Umbilical cord (tissue), 2 donors: ENCODE measurements at places on chromosomes 13 and 19. TPM values are rescaled to one million over a fixed set of nuclear protein-coding genes. Genes with fewer than 3 reads are reported as not detected.

DNA sequence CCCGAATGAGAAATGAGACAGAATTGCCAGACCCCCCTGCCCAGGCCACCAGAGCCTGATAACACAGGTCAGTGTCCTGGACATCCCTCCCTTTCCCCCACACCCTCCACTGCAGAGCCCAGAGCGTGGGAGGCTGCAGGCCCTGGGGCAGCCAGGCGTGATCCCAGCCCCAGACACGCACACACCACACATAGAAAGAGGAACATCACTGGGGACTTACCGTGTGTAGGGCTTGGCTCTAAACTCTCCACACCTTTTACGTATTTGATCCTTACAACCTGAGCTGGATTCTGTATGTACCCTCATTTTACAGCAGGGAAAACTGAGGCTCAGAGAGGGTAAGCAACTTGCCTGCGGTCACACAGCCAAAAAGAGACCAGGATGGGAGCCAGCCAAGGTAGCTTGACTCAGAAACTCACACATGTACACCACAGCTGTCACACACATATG, 334 bp upstream of the ANGPTL6 start:
- DNase-seq = no peak

- no peak for DNase-seq
Measured at GRCh38 chr13:51782026-51782710, 21.8 kb downstream of the DHRS12 start.

SLC7A10 gene
- total RNA-seq = not detected

GRCh38 chr13:38542601-38543000, 144.3 kb upstream of the FREM2 start:
- no peak for DNase-seq

ZNF563 gene
- 8.2 TPM for total RNA-seq

GRCh38 chr19:48741129-48741999, 954 bp upstream of the RASIP1 start:
- no peak for DNase-seq

- no peak for DNase-seq
Measured at GRCh38 chr13:24662195-24663088, 17.8 kb upstream of the ATP12A start.

- DNase-seq = peak; percentile 94
Measured at GRCh38 chr19:48110350-48110966, at the start of gene PLA2G4C. PLA2G4C (minus strand) TSS chr19:48110817; CDS start chr19:48106529, 4,288 bp downstream.

DNA sequence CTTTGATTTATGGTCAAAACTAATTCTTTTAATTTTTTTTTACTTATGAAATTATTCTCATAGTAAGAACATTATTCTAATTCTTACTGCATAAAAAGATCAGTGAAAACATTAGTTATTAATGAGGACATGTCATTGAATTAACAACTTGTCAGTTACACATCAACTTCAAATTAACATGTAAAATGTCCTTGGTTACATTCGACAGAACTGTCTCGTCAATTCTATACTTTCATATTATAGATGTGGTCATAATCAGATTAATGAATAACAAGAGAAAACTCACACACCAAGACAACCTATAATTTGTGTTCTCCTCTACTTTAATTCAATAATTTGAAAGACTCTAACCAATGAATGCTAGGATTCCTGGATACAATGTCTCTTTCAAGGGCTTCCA, 66.7 kb downstream of the KATNAL1 start:
- no peak for DNase-seq

GRCh38 chr13:113939129-113939943, 34.5 kb downstream of the C13orf46 start:
- DNase-seq = no peak

DNA sequence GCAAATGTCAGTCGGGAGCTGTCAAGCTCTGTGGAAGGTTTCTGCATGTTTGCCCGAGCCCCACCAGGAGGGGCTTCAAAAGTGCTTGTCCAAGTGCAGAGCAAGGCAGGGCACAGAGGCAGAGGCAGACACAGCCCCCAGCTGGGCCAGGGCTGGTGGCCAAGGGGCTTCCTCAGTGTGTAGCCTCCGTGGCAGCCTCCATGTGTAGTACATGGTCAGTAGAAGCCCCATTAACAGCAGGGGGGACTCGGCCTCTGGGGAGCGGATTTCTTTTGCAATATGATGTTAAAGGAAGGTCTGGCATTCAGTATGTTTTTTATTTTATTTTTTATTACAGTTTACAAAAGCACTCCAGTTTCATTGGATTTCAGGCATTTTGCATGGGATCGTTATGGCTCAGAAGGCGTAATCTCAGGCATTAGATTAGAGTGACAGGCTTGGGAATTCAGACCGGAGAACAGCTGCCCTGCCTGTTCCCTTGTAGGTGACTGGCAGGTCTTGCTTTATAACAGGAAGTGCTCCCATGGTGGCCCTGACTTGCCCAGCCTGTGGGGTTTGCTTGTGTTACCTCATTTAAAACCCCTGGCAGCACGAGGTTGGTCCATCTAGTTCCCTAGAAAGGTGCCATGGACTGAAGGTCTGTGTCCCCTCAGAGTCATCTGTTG, 129.2 kb downstream of the KDM4B start:
- no peak for DNase-seq

DNA sequence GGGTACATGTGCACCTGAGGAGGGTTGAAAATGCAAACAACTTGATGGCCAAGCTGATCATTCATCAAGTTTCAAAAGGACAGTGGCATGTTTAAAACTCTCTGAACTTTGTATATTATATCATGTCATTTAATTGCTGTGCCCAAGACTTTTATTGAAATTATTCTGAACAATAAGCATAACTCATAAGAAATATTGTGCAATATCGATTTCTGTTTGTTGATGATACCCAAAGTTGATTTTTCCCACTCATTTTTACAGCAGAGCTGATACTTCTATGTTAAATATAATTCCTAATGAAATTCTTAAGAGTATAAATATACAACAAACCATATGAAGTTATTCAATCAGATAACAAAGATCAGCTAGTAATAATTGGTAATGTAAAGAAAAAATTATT, 49.1 kb downstream of the PCDH17 start:
- DNase-seq = no peak

DNA sequence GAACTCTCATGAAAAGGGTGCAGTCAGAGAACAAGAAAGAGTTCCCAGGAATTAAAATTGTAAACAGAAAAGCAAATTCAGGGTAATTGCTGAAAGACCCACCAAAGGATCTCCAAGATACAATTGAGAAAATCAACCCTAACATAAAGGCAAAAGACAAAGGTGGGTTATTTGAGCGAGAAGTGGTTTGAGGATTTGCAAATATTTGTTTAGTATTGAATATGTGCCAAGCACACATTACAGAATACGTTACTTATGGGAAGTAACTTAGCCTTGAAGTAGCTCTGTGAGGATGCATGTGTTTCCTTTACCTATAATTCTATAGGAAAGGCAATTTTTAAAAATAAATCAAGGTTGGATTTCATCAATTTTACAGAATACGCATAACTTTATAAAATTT, 10.0 kb upstream of the CEACAM21 start:
- no peak for DNase-seq

DNA sequence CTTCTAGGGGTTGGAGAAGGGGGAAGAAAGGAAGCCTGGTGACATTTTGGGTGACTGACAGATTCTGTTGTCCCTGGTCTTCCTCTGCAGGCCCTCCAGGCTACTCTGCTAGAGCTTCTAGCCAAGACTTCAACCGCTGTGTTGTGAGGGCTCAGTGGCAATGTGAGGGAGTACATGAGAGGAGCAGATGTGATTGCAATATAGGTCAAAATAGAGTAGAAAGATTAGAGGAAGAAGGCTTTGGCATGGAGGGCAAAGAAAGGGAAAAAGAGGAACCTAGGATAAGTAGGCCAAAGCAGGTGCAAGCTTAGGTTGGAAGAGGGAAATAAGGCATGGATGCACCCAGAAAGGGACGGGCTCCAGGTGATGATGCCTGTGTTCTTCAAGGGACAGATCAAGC, 216.9 kb downstream of the RGCC start:
- DNase-seq = no peak

BLVRB gene
- 92.9 TPM for total RNA-seq

DNA sequence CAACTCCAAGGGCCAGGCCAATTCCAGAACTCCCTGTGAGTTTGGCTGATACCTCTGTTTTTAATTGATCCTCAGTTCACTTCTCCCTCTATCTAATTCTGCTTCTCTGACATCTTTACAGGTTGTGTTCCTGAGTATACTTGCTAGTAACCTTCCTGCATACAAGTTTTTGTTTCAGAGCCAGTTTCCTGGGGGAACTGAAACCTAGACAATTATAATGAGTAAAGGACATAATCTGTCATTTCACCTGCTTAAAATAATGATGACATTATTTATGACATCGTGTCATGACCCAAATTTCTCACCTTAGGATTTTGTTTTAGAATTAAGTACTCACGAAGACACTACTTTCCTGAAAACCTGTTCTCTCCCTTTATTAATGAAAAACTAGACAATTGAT, 12.5 kb upstream of the MYCBP2 start:
- no peak for DNase-seq

GRCh38 chr13:112846411-112847115, 122.5 kb upstream of the MCF2L start:
- DNase-seq = no peak

GRCh38 chr13:31351376-31351775, 151.6 kb downstream of the B3GLCT start:
- no peak for DNase-seq

C19orf73 gene
- total RNA-seq = not detected

N4BP2L2 gene
- 117 TPM for total RNA-seq

DNA sequence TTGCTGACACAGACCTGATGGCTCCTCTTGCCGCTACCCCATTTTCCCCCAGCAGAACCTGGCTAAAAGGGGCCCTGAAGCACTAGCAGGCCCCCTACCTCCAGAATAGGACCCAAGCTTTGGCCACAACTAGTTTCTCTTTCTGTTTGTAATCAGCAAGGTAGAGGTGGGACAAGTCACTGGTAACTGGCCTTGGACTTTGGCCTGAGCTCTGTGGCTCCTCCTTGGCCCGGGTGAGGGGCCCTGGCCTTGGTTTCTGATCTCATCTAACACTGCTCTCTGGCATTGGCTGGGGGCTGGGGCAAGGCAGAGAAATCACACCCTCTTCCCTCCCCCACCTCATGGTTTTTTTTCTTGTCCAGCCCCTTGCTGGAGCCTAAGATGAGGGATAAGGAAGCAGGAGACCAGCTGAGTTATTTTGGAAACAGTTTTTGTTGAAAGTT, 2.1 kb downstream of the CALM3 start:
- DNase-seq = peak; percentile 41

DNA sequence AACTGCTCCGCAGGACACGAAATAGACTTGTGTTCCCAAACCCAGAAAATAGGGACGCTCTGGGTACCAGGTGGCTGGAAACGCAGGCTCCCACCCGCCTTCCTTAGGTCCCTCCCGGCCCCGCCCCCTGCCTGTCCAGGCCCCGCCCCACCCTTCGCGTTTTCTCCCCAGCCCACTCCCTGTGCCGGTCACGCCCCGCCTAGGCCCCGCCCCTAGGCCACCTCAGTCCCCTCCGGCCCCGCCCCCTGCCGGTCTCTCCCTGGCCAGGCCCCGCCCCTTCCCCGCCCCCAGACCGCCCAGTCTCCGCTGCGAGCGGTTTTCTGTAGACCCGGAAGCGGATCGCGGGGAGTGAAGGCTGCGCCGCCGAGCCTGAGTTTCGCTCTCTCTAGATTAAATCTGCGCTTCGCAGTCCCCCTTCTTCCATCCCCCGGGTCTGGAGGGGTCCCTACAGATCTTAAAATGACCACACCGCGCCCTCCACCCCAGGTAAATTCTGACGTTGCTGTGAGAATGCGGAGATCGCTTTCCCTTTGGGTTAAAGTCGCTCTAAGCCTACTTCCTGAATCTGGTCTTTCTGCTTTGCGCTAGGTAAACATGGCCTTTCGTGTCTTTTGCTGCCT, 3.7 kb upstream of the ZNF665 start:
- DNase-seq = peak; percentile 95

DNA sequence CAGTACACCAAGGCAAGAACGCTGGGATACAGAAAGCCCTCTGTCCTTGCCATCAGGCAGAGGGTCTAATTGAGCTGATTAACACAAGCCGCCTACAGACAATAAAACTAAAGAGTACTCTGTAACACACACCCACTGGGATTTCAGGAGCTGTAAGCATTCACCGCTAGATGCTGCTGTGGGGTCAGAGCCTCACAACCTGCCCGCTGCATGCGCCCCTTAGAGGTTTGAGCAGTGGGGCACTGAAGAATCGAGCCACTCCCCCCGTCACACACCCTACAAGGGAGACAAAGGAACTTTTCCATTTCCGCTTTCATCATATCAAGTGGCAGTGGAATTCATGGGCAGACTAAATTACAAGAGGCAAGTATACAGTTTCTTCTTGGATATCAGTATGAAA, 1080.6 kb downstream of the PCDH17 start:
- no peak for DNase-seq

DNA sequence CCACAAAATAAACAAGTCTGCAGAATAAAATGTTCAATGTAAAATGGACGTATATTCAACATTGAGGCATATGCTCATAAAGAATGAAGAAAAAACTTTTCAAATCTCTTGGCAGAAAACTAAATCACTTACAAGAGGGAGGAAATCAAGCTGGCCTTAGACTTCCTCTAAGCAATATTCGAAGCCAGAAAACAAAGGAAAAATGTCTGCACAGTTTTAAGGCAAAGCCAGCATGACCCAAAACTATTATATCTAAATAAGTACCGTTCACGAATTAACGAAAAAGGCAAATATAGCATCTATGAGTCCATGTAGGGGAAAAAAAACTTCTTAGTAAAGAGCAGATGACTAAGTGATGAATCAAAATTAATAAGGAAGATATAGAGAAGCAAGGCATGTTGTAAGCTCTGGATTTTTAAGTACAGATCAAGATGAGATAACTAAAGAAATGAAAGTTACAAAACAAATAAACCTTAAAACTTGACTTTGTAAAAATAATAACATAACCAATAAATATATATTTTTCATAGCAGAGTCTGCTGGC, 101.3 kb downstream of the KCNRG start:
- peak; percentile 24 for DNase-seq

- no peak for DNase-seq
Measured at GRCh38 chr19:33437821-33438671, 64.5 kb downstream of the CEBPG start.

THOP1 gene
- total RNA-seq = 31.8 TPM

CCNE1 gene
- total RNA-seq = 2.6 TPM

- peak; percentile 83 for DNase-seq
Measured at GRCh38 chr13:52359534-52359933, 46.4 kb downstream of the THSD1 start.

DNA sequence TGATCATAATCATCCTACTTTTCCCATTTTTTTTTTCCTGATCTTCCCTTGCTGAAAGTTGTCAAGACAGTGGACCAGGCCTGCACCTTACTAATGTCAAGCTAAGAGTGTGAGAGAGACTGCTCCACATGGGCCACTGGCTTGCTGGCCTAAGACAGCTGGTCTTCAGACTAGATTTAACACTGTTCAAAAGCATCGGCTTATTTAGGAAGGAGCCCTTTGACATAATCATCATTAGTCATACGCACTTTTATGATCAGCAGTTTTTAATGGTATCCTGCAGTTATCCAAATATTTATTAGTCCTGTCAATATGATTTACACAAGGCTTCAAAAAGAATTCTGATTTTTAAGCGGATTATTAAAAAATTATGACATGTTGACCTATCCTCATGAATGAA, 270.6 kb downstream of the DNAJC15 start:
- DNase-seq = no peak
